Thoracic aorta (tissue), 2 donors: ENCODE measurements at places on chromosomes 3 and 15.

DNA sequence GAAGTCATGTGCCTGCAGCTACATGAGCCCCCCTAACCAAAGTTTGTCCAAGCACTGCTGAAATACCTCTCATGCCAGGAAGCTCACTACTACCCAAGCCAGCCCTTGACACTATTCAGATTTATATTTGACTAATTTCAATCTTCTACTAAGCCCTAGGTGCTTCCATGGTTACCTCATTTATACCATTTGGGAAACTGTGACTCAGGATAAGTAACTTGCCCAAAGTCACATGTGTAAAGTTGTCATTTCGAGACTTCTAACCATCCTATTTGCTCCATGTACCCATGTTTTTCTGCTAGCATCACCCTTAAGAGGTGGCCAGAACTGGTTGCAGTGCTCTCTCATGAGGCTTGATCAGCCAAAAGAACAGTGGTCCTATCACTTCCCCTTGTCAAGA lies 20.7 kb upstream of the TIMP4 start:
- DNase-seq, result no peak

- DNase-seq, result no peak
Measured at GRCh38 chr3:148367756-148368155, 329.9 kb upstream of the AGTR1 start.

- no peak for DNase-seq
Measured at GRCh38 chr3:7843441-7843840, 658.2 kb upstream of the LMCD1 start.

GRCh38 chr3:24222165-24222805 lies 272.4 kb downstream of the THRB start:
- DNase-seq, result no peak

GRCh38 chr3:52874160-52874701 lies 23.1 kb downstream of the STIMATE start:
- DNase-seq, result no peak
